ENCODE measurements at places on chromosomes 11 and 22. TPM values are rescaled to one million over a fixed set of nuclear protein-coding genes. Genes with fewer than 3 reads are reported as not detected.
A peak's percentile ranks its signal among the peaks of the same experiment; 100 is the strongest.

PHRF1 gene
- total RNA-seq = 17.5 TPM

SERPIND1 gene
- total RNA-seq = not detected

TMEM41B gene
- total RNA-seq = 4.5 TPM

NAV2 gene
- total RNA-seq = 19.3 TPM

SPON1 gene
- 122 TPM for total RNA-seq

SHANK3 gene
- 4.8 TPM for total RNA-seq

GRCh38 chr22:26995235-26995634, 337.8 kb downstream of the MIAT start:
- no peak for DNase-seq

DNA sequence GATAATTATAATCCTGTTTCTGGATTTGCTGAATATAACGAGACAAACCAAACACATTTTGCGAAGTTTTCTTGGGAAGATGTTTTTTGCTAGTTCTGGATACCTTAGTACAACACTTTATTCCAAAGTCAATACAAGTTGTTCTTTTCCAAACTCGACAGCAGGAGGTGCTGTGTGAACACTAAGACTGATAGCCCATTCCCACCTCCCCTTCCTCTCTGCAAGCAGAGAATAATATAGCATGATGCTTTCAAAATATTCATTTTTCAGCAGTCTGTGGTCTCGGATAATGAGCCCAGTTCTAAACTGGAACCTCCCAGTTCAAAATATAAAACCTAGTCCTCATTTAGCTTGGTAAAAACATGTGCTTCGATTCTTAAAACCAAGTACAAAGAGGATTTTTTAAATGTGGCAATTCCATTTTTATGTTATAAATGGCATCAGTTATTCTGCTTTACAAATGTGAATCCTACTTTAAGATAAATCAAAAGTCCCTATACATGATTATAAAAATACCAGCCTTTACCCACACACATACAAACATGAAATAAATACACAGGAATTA, 129.1 kb downstream of the DCDC1 start:
- peak; percentile 79 for DNase-seq

DNA sequence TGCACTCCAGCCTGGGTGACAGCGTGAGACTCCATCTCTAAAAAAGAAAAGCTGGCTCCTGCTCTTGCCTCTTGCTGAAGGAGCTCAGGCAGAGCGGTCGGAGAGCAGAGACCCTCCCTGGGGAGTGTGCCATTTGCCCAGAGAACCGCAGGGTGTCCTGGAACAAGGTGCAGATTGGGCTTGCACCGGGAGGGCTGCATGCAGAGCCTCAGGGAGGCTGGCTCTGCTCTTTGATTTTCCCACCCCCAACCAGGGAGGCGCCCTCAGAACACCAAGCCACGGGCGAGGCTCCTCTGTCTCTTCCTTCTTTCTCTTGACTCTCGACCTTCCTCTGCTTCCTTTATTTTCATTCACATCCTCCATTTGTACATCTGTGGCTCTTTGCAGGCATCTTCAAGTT, 889.1 kb downstream of the OPCML start:
- DNase-seq = no peak

- DNase-seq = peak; percentile 48
These were observed 372.8 kb upstream of the CCDC179 start for GRCh38 chr11:23233075-23233474.

GRCh38 chr11:131561972-131562371, 191.6 kb downstream of the NTM start:
- DNase-seq = no peak

GRCh38 chr11:2466069-2466801, 21.4 kb downstream of the KCNQ1 start:
- peak; percentile 17 for DNase-seq

DNA sequence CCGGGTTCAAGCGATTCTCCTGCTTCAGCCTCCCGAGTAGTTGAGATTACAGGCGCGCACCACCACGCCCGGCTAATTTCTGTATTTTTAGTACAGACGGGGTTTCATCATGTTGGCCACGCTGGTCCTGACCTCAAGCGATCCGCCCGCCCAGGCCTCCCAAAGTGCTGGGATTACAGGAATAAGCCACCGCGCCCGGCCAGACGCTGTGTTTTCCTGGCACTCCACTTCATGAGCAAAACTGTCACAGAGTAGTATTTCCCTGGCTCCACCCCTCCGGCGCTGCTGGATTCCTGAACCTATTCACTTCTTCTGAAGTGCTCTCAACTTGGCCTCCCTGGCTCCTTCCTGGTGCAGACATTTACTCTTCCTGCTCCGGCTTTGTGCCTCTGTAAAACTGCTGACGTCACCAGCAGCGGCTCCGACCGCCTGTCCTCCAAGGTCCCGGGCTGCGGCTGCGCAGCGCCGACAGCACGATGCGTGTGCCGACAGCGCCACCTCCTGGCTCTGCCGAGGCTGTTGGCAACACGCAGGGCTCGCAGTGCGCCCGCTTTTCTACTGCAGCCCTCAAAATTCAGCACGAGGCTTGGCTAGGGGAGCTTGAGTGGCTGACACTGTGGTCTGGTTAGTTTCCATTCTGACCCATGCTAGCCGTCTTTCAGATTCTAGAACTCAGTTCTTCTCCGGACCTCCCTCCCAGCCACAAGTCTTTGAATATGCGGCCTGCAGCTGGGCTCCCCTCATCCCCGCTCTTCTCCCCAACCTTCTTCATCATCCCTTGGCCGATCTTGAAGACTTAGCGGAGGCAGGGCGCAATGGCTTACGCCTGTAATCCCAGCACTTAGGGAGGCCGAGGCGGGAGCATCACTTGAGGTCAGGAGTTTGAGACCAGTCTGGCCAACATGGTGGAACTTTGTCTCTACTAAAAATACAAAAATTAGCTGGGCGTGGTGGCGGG, 36.6 kb downstream of the APOL3 start:
- peak; percentile 96 for DNase-seq

DNA sequence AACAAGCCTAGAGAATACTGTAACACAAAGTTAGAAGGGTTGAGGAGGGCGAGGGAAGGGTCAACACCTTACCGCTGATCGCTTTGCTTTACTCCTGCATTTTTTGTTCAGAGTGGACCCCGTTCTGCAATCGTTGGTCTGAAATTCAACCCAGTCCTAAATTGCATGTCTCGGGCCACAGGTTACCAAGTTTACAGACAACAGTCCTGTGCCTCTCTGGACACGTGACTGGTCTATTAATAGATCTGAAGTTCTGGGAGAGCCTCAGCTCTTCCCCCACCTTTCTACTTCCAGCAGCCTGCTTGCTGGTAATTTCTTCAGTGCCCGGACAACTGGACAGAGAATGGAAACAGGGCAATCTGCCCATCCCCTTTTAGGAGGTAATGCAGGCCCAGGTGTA, 74.2 kb downstream of the STIM1 start:
- DNase-seq = no peak

GRCh38 chr22:41862530-41863266, 29.8 kb downstream of the SREBF2 start:
- DNase-seq = no peak

DNA sequence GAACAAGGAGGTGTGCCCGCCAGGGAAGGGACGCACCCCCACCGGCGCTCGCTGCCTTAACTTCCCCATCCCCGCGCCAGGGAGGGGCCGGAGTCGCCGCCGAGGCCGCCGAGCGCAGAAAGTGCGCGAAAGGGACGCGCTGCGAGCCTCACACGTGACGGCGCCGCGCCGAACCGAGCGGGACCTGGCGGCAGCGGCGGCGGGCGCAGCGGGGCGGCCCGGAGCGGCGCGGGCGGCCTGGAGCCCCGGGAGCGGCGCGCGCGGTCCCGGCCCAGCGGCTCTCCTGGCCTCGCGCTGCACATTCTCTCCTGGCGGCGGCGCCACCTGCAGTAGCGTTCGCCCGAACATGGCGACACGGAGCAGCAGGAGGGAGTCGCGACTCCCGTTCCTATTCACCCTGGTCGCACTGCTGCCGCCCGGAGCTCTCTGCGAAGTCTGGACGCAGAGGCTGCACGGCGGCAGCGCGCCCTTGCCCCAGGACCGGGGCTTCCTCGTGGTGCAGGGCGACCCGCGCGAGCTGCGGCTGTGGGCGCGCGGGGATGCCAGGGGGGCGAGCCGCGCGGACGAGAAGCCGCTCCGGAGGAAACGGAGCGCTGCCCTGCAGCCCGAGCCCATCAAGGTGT, at the start of gene SORL1:
Gene SORL1, plus strand, starts transcription at position 329 of the 623 bp plus-strand sequence. Its CDS starts 18 bp downstream, at position 347.
- DNase-seq = peak; percentile 94

GRCh38 chr22:48323746-48324145, 1503.9 kb downstream of the BRD1 start:
- DNase-seq = no peak

DNA sequence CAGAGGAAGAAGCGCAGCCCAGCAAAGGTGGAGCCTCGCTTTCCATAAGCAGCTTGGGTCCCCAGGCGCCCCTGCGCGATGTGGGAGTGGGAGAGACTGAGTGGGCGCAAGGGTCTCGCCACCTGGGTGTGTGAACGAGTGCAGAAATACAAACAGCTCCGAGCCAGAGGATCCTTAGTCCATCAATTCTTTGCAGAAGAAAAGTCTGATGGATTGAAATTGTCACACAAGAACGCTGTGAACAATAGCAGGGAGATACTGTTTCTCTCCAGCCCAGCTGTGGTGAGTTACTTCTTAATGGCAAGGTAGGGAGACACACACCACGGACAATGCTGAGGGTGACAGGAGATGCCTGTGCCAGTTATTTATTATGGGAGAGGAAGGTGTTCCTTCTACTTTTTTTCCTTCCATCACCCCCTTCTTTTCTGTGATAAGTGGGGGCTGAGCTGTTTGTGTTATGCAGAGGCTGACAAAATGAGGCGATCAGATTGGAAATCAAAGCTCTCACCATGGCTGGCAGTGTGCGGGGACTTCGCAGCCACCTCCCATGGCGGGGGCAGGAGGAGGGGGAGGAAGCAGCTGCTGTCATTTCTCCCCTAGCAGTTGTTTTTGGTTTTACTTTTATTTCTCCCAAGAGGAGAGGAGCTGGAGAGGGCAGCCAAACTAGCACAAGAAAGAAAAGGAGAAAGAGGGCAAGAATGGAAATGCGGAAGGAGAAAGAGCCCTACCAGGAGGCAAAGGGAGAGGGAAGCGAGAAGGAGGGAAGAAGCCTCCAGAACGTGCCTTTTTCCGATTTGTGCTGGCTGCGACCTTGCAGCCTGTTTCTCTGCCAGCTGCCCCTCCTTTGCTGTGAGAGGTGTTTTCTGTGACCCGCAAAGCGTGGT, 755.8 kb downstream of the NTM start:
- DNase-seq = peak; percentile 41

GRCh38 chr11:121340032-121340580, 47.5 kb downstream of the SC5D start:
- DNase-seq = no peak

DNA sequence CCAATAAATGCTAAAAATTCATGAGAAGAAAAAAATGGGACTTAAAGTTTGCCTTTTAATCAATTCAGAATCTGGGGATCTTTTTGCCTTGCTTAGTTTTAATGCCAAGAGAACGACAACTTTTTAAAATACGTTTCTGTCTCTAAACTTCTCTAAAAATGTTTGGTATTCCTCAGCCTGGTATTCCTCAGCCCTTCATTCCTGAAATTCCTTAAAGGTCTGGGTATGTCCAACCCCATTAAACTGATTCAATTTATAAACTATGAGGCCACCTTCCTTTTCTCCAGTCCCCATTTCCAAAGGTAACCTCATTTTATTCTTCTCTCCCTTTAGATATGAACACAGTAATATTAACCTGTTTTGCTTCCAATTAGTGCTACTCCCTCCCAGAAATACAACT, 16.6 kb downstream of the POLA2 start:
- no peak for DNase-seq
